ENCODE measurements at places on chromosomes 1 and 21.

DNA sequence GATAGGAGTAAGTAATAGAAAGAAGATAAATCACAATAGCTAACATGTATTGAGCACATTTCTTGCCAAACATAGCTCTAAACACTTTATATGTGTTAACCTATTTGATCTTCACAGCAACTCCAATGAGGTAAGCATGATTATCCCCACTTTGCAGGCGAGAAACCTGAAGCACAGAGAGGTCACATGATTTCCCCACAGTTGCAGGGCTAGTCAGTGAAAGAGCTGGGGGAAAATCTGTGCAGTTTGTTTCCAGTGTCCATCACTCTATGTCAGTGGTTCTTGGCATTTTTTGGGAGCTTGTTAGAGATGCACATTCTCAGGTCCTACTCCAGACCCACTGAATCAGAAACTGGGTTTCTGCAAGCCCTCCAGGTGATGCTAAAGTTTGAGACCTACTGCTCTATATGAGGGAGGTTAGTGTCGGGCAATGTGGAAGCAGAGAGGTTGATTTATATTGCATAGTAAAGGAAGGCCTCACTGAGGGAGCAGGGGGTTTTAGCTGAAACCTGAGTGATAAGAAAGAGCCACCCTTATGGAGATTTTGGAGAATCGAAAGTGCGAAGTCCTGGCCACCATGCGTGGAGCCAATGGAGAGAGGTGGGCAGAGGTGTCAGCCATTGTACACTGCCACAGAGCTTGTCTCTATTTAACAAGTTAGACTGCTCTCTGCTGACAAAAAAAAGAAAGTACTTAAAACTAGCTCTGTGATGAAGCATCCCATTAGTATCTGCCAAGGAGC lies 20.9 kb downstream of the MCOLN3 start:
- DNase-seq, result no peak

DNA sequence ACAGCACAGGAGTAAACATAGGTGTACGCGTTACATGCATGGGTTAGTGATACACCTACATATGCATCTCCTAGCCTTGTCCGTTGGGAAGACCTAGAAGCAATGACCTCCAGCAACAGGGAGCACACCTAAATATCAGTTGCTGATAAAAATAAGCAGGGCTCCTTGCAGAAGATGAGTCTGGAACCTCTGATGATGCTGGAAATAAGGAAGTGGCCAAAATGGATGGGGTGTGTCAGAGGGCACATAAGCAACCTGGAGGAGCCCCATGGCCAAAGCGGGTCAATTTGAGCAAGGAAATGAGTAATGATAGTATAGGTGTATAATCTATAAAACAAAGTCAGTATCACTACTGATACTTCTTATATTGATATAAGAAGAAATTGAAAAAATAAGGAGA lies 13.7 kb downstream of the ADARB1 start:
- no peak for DNase-seq

DNA sequence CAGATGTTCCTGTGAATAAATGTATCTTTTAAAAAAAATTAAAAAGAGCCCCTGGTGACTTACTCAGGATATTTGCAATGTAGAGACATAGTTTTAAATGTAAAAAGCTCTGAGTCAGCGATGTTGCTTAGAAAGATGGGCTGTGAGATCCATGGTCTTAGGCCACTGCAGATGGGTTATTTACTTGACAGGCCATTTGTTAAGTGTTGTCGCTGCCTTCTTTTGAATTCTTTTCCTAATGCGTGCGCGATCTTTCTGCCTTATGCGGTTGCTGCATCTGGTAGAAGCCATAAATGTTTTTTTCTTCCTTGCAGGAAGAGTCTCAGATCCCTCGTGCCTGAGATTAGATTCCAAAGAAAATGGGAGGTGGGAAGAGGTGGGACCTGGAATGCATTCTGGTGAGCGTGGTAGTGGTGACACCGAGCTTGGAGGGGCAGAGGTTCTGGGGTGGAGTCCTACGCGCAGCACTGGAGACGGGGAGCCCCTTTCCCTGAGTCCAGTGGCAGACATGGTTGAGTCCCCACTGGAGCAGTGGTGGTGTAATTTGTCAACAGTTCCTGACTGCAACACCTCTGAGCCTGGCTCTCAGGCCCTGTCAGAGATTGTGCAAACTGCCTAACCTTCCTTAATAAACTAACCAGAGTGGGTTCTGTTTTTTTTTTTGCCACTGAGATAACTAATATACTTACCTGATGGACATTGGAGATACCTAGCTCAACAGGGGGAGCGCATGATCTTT lies 197.2 kb downstream of the HHAT start:
- no peak for DNase-seq

GRCh38 chr1:54340878-54341277 lies 65.3 kb downstream of the SSBP3 start:
- no peak for DNase-seq

DNA sequence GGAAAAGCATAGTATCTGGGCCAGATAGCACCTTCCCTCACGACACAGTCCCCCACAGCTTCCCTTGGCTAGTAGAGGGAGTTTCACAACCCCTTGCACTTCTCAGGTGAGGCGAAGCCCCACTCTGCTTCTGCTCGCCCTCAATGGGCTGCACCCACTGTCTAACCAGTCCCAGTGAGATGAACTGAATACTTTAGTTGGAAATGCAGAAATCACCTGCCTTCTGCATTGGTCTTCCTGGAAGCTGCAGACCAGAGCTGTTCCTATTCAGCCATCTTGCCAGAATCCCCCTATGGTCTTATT lies 243.2 kb upstream of the FAM78B start:
- no peak for DNase-seq

DNA sequence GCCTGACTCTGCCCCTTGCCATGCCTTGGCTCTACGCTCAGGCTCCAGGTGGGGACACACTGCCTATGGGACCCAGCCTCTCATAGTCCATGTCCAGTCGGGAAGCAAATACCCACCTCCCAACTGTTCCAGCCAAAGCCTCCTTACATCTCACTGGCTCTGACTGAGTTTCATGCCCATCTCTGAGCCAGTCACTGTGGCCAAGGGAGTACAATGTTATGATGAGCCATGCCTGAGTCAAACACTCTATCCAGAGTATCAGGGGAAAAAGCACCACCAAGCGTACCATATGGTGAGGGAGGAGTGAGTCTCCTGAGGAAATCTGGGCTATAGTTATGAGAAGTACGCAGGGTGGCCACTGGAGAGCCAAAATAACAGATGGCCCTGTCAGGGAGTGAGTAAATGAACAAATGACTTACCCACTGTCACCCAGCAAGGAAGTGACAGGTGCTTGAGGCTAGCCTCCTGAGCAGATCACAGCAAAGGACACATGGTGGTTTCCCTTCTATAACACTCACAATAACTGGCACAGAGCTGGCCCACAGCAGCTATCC lies 236.6 kb upstream of the GJB5 start:
- no peak for DNase-seq

DNA sequence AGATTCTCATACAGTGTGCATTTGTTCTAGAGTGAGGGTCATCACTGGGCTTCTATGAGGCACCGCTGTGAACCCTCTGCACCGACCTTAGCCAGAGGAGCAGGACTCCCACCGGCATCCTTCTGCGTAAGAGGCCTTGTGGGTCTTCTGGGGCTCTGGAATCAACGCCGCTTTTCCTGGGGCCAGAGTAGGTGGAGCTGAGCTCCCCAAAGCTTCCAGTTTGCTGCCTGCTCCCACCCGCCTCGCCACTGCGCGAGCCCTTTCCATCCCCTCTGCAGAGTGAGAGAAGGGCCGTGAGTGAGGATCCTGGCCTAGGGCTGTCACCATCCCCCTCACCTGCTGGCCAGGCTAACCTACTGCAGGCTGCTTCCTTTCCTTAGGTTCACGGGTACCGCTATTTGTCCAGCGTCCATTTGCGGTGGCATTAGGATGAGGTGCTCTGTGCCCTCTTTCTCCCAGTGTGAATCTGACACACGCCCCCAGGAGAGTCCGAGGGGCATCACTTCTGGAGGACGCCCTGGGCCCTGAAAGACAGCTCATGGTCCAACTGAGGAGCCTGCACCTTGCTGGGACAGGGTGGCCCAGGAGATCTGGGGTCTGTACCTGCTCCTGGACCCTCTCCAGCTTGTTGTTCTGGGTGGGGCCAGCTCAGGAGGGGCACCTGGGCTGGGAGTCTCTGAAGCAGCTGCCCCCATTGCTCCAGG lies 36.2 kb downstream of the UMODL1 start:
- DNase-seq, result no peak

DNA sequence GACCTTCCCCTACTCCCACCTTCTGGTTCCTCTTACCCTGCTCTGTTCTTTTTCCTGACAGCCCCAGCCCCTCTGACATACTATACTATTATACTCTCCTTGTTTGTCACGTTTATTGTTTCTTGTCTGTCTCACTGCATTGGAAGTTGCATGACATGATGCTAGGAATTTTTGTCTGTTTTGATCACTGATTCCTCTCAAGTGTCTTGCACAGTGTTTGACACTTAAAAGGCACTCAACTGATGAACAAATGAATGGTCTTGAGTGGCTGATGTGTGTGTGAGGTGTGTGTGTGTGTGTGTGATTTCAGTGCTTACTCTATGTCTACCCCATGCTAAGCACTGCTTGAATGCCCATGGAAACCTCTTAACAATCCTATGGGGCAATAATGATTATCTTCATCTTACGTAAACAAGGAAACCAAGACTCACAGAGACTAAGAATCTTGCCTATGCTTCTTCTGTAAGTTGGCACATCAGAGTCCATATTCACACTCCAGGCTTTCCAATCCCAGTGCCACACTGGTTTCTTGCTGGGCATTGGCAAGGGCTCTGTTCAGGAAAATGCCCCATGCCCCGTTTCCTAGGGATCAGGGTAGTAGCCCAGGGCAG lies 59.7 kb downstream of the ATP1A1 start:
- DNase-seq, result no peak

GRCh38 chr21:24045775-24046215 lies 1561.5 kb downstream of the MRPL39 start:
- DNase-seq, result no peak

- DNase-seq, result no peak
Observed at GRCh38 chr1:232965912-232966217, 15.5 kb downstream of the NTPCR start.

GRCh38 chr1:94072840-94073522 lies 48.0 kb downstream of the ABCA4 start:
- DNase-seq, result no peak

- DNase-seq, result peak; percentile 91
Observed at GRCh38 chr1:20732071-20732587, 374 bp downstream of the SH2D5 start.

DNA sequence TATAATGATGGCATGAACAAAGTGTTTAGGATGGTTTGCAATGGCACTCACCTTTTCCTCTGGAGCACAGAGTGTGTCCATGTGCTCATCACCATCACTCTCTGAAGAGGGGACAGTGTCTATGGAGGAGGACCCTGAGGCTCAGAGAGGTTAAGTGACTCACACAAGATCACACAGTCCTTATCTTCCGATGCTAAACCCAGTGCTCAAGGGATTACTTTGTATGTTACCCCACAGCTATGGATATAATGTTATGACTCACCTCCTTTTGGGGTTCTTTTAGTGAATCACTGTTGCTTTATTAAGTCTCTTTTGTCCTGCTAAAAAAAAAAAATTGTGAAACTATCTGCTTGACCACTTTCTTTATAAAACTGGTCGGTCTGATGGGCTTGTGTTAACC lies 67.6 kb downstream of the TENT5C start:
- DNase-seq, result no peak

GRCh38 chr1:64966158-64966971 lies at the start of gene JAK1:
JAK1 (minus strand) TSS chr1:64966549; CDS start chr1:64886264, 80,285 bp downstream.
- peak; percentile 93 for DNase-seq

- DNase-seq, result no peak
Observed at GRCh38 chr1:73310797-73311381, 887.1 kb downstream of the LRRIQ3 start.

DNA sequence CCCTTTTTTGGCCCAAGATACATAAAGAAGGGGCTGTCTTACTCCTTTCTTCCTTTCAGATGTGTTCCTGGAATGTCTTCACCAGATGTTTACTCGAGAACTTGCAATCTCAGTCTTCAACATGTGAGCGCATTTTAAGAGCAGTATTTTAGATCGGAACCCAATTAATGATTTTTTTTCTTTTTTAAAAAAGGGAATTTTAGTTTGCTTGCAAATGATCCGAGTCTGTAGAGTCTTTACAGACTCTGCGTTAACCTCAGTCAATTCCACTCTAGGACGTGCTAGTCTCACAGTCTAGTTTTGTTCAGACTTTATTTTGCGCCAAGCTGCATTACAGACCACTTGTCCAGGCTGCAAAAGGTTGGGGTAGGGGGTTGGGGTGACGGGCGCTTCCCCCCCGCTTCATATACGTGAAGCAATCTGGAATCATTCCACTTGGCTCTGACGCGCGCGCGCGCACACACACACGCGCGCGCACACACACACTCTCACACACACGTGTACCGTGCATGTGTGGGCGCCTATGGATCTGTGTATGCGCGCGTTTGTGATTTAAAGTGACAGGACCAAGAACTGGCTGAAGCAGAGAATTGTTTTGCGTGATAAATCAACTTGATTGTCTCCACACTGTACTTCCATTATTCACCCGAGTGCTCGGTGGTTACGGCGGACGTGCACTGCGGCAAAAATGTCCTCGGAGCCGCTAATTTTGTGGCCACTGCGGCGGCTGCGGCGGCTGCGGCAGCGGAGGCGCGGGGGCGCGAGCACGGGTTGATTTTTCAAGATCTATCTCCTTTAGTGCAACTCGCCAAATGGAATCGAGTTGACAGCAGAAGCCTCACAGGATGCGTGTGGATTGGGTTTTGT lies 25.6 kb upstream of the NFIA start:
- DNase-seq, result peak; percentile 58

DNA sequence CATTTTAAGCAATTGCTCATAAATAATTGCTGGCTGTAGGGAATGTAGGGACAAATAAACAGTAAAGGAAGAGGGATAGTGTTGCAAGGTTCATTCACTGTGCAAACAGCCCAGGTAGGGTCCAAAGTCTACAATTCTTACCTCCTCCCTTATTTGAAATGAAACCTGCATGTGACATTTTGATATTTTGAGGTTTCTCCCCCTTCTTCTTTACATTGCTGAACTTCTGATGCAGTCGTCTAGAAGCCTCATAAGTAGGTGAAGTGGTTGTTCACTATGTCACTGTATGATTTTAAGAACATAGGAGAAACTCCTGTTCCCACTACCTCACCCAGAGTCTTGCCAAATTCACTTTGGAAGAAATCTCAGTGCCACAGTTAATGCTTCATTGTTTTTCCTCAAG lies 16.1 kb downstream of the F5 start:
- DNase-seq, result no peak

- DNase-seq, result no peak
Observed at GRCh38 chr1:2569060-2569459, 12.9 kb downstream of the TNFRSF14 start.

GRCh38 chr21:33539616-33540015 lies 2.3 kb downstream of the GART start:
- DNase-seq, result no peak

Measured in ecto neural progenitor cell (in vitro differentiated cells).